ENCODE measurements at places on chromosomes 12 and 14.

GRCh38 chr12:6166808-6167207 is 33.4 kb upstream of the CD9 start:
- DNase-seq, result no peak

GRCh38 chr12:101929365-101930041 is 52.1 kb downstream of the DRAM1 start:
- no peak for DNase-seq

DNA sequence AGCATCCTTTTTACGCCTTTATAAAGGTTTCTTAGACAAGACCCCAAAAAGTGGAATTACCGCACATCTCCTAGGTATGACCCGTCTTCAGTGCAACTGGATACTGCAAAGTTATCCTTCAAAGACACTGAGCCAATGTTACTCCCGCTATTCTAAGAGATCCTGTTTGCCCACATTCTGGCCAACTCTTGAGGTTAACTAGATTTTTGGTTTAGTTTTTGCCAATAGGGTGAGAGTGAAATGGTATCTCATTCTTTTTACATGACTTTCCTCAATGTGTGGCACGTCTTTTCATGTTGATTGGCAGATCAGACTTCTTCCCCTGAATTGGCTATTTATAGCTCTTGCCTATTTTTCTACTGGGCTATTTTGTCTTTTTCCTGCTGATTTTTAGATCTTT is 347.2 kb downstream of the MED13L start:
- DNase-seq, result no peak

GRCh38 chr14:76653875-76654572 is 107.2 kb upstream of the VASH1 start:
- DNase-seq, result no peak

GRCh38 chr12:113222730-113223531 is 1.7 kb downstream of the TPCN1 start:
- DNase-seq, result no peak

- no peak for DNase-seq
These were observed 242.1 kb upstream of the FOXN3 start for GRCh38 chr14:89658977-89659670.
